ENCODE measurements at places on chromosomes 11 and 22. TPM values are rescaled to one million over a fixed set of nuclear protein-coding genes. Genes with fewer than 3 reads are reported as not detected.

The DRD4 gene
- total RNA-seq = not detected

The KRTAP5-6 gene
- total RNA-seq = not detected

The RGL4 gene
- not detected for total RNA-seq

The GGTLC3 gene
- not detected for total RNA-seq

The ASCL2 gene
- total RNA-seq = not detected

The OR51E1 gene
- not detected for total RNA-seq

The IGHMBP2 gene
- total RNA-seq = 11.8 TPM

The SPCS2 gene
- total RNA-seq = 61.5 TPM

The UPK3A gene
- total RNA-seq = not detected

The RIC3 gene
- total RNA-seq = 1.1 TPM

The HEPN1 gene
- not detected for total RNA-seq

The HEPHL1 gene
- not detected for total RNA-seq

The GDPD4 gene
- not detected for total RNA-seq

The FOLH1 gene
- not detected for total RNA-seq

The CTTN gene
- total RNA-seq = 286 TPM

The SYT13 gene
- total RNA-seq = not detected

The AMPD3 gene
- 3.9 TPM for total RNA-seq

The B4GAT1 gene
- total RNA-seq = 47.0 TPM

The HBE1 gene
- 25.6 TPM for total RNA-seq

The CHADL gene
- total RNA-seq = not detected

The IGLL1 gene
- not detected for total RNA-seq

The SMC1B gene
- not detected for total RNA-seq

The TSPAN18 gene
- total RNA-seq = not detected

The F2 gene
- not detected for total RNA-seq

The CALCB gene
- not detected for total RNA-seq

The PKDREJ gene
- total RNA-seq = under 0.01 TPM

The SYNGR1 gene
- total RNA-seq = 2.9 TPM

The RAB36 gene
- 6.1 TPM for total RNA-seq

The MIAT gene
- 1.9 TPM for total RNA-seq

All from A172 (cell line).